Activated T-cell treated with anti-CD3 and anti-CD28 coated beads, Interleukin-2, amount 50 U/mL, for 72 hours (primary cell): ENCODE measurements at places on chromosomes 4 and X.

- no peak for DNase-seq
These were observed 2347.1 kb downstream of the PCDH7 start for GRCh38 chr4:33067221-33067620.

GRCh38 chrX:17413228-17413627, 38.2 kb downstream of the NHS start:
- DNase-seq: no peak

- no peak for DNase-seq
These were observed 7.6 kb downstream of the RLIM start for GRCh38 chrX:74606799-74607198.

- DNase-seq: peak; percentile 19
These were observed at the start of gene GPRASP2 for GRCh38 chrX:102712216-102712966. Gene GPRASP2 (plus strand): TSS chrX:102712448. CDS start chrX:102714870, 2,422 bp downstream.

- no peak for DNase-seq
These were observed 73.9 kb upstream of the MAP9 start for GRCh38 chr4:155450676-155451075.

- DNase-seq: no peak
These were observed 872.4 kb downstream of the C4orf33 start for GRCh38 chr4:129968366-129968765.

DNA sequence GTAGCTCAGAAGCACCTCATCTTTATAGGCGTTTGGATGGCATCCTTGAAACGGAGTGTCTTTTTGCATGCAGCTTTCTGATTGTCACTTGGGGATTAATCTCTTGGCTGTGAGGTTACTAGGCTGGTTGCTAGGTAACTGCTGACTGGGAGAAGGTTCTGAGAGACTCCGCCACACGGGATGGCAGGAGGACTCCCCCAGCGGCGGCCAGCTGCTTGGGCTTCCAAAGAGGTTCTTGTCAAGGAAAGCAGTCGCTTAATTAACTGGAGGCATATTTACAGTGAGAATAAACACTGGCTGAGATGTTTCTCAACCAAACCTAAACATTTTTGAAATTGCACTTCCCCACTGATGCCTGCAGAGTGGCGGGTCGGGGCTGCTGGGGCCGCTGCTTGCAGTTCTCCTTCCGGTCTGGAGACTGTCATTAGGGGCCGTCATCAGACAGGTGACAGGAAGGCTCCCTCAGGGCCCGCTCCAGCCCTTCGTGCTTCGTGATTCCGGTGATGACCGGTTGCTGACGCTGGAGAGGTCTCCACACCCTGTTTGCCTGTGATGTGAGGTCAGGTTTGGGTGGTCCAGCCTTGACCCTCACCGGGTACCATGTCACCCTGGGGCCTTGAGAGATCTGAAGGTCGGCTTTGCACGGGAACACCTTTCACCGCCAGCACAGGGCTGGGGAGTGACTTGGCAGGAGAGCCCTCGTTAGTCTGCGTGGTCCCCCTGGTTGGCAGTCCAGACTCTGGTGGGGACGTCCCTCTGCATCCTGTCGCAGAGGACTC, 9.1 kb downstream of the NSG1 start:
- DNase-seq: no peak

DNA sequence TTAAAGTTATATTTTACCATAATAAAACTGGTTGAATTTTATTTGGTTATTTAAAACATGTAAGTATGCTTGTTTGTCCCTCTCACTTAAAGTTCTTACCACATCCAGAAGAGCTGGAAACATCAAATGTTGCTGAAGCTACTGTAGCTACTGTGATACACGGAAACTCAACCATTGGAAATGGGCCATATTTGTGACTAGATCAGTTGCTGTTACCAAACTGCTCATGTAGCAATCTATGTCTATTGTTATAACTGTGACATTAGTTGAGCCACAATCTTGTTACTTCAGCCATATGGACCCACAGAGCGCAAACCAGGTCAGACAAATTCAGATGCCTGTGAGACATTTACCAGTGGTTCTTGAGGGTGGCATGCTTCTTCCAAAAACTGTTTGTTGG, 41.6 kb downstream of the NDNF start:
- DNase-seq: no peak

DNA sequence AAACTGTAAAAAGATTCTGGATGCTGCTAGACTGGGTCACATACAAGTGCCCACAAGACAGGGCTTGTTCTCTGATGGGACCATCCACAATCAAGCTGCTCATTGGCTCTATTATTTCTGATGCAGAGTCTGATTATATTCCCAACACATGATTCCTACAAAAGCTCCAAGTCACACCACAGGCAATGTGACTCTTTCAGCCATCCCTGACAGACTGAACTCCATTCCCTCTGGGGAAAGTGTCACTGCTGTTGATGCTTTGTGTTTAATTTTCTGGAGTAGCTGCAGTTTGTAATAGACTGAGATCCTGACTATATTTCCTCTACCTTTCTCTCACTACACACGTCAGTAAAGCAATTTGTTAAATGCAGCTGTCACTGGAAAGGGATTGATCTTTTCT, 55.4 kb upstream of the BCLAF3 start:
- DNase-seq: no peak

- DNase-seq: no peak
These were observed 94.5 kb downstream of the AFF1 start for GRCh38 chr4:87029356-87029755.

DNA sequence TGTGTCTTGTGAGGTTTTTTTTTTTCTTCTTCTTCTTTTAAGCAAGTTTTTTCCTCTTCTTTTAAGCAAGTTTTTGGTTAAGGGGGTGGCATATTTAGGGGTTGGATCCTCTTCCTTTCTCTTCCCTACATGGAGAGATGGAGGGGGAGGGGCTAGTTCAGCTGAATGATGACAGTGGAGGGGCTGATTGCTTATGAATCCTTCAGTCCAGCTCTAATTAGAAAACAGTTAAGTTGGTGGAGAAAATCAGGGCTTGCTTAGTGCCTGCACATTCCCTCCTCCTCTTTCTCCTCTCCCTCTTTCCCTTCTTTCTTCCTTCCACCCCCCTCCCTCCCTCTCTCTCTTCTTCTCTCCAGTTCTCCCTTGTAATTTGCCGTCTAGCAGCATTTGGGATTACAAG, 4.4 kb upstream of the HAND2 start:
- DNase-seq: no peak

- no peak for DNase-seq
These were observed 163.8 kb downstream of the AFF2 start for GRCh38 chrX:148664171-148664570.

DNA sequence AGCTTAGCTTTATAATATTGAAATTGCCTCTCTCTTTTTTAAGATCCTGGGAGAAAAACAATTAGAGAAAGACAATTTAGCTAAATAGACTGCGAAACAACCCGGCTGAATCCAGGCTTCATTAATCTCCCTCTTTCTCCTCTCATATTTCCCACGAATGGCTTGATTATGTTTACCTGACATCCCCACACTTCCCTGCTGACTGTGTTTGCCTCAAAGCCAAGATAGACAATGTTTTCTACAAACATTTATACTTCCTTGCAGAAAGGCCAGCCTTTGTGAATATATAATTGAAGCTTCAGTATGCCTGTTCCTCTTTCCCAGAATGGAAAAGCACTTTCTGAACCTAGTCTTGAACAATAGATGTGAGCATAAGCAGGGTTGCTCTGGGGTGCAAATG, 566.8 kb downstream of the PDHA2 start:
- no peak for DNase-seq

- no peak for DNase-seq
These were observed 5.7 kb upstream of the TMEM192 start for GRCh38 chr4:165118256-165118909.

- DNase-seq: no peak
These were observed 188.8 kb downstream of the LRBA start for GRCh38 chr4:150826306-150826705.

GRCh38 chr4:78543424-78544125, 8.0 kb upstream of the ANXA3 start:
- DNase-seq: no peak

DNA sequence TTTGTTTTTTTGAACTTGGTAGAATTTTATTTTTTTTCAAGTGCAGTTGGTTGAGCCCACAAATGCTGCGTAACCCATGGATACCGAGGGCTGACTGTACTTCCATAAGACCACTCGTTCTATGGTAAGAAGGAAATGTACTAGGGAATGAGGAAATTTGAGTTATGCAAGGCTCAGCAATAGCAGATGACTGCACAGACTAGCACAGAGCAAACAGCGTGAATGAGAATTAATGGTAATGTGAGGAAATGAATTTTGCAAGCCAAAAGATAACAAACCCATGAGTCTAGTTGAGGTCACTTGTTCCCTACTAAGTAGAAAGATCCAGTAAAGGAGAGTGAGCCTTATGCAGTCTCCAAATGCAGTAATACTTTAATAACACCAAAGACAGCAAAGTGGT, 17.4 kb downstream of the GSPT2 start:
- DNase-seq: no peak

DNA sequence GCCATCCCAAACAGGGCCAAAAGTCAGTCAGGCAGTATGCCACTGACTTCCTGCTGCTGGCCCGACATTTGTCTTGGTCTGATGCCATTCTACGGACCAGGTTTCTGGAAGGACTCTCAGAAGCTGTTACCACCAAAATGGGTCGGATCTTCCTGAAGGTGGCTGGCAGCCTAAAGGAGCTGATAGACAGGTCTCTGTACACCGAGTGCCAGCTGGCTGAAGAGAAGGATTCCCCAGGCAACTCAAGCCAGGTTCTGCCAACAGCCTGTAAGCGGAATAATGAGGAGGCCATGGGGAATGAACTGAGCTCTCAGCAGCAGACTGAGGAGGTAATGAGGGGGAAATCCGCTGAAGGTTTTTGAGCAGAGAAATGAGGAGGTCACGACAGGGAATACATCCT, 95.7 kb downstream of the RTL9 start:
- DNase-seq: no peak

GRCh38 chr4:6021831-6022606, 3.8 kb upstream of the C4orf50 start:
- DNase-seq: no peak

DNA sequence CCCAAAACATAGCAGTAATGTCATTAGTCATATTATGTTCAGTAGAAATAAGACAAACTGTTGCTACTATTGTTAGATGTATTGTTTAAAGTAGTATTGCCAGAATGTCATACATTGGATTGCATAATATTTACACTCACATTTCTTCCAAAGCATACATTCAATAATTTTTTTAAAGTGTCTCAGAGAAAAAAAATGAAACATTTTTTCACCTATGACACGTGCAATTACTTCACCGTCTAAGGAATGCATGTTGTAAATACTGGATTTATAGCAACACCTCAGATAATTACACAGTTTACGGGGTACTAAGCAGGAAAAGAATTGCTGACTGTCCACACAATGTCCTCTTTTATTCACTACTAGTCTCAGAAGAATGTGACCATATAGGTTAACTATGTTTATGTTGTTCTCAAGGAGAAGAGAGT, 162.1 kb downstream of the PCDH18 start:
- no peak for DNase-seq

DNA sequence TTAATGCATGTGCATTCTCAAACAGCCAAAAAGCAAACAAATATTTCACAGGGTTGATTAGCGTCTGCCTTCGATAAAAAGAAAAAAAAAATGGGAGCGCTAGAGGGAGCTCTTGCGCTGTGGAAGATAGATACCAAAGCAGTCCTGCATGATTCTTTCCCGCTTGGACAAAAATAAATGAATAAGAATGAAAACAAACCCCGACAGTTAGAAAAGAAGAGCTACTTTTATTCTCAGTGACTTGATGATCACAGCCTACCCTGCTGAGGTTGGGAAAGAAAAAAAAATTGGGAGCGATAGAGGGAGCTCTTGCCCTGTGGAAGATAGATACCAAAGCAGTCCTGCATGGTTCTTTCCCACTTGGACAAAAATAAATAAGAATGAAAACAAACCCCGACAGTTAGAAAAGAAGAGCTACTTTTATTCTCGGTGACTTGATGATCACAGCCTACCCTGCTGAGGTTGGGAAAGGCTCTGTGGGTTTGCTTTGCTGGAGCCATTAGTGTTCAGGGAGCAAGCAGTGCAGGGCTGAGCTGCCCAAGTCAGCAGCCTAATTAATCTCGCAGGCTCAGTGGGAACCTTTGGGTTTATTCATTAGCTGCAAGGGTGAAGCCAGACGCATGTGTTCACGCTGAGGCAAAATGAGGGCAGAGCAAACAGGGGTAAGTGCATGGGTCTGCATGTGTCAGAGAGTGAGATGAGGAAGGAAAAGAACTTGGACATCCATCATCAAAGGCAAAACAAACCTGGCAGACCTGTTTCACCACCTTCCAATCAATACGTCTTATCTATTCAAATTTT, 249.3 kb upstream of the PRKX start:
- peak; percentile 2 for DNase-seq

DNA sequence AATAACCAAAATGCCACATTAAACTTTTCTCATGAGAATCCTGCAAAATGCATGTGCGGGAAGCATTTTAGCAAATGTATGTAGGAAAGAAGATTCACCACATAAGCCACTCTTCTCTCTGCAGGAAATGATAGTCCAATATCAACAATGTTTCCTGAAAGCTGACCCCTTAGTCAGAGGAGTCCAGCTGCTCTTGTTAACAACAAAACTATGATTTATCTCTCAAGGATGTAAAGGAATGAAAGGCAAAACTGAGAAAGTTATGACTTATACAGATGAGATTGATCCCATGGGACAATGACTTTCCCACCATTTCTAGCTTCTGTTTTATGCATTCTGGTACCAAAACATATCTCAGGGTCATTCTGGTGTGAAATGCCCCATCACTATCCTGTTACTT, 125.0 kb upstream of the EDNRA start:
- no peak for DNase-seq

GRCh38 chrX:137363559-137363958, 202.4 kb upstream of the ZIC3 start:
- no peak for DNase-seq

GRCh38 chr4:20281453-20281852, 29.7 kb downstream of the SLIT2 start:
- DNase-seq: no peak

- no peak for DNase-seq
These were observed 202.7 kb upstream of the KLF3 start for GRCh38 chr4:38461342-38461741.

DNA sequence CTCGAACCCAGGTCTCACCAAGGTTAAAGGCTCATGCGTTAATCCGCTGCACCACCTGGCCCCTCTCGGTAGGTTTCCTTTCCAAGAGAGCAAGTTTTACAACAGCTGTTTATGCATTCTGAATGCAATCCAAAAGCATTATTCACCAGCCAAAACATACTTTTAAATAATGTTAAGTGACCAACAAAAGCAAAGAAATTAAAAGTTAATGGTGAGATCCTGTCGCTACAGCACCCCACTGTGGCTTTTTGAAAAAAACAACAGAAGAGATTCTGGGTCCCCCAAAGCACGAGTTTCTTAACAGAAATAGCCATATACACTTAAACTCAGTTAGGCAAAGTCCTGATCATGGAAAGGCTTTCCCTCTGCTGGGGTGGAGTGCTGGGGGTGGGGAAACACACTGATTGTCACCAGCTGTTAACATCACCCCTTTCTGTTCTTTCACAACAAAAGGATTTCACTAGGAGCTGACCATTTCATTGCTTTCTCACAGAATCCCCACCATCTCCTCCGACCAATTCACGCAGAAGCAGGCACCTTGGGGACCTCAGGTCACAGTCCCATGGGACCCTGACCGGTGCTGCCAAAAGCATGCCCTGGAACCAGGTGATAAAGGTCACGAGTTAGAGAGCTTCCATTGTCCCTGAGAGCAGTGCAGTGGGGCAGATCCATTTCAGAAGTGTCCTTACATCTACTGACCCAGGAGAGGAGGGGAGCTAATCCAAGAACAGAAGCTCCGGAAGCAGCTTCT, 51.2 kb downstream of the ZNF827 start:
- DNase-seq: no peak

- no peak for DNase-seq
These were observed 127.4 kb downstream of the RBM47 start for GRCh38 chr4:40502220-40502619.
